ENCODE measurements at places on chromosomes 4 and X. TPM values are rescaled to one million over a fixed set of nuclear protein-coding genes. Genes with fewer than 3 reads are reported as not detected.
A peak's percentile ranks its signal among the peaks of the same experiment; 100 is the strongest.

DNA sequence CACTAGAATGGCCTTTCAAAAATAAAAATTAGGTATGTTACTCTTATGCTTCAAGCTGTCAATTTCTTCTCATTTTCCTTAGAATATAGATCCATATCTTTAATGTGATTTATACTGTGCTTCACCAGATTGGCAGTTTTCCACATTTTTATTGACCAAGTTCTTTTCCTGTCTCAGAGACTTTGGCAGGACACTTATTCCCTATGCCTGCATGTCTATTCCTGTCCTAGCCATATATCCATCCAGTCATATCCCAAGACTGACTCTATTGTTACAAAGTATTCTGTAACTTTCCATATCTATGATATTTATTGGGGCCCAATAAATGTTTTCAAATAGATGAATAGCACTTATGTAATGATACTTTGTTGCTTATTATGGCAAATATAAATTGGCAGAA lies 450.7 kb downstream of the GASK1B start:
- DNase-seq: no peak

GRCh38 chrX:132740316-132741123 lies 217.9 kb downstream of the HS6ST2 start:
- no peak for DNase-seq

ATP2B3 gene
- not detected for total RNA-seq

GABRG1 gene
- not detected for total RNA-seq

NPNT gene
- total RNA-seq: not detected

- DNase-seq: no peak
Measured at GRCh38 chr4:182250446-182250845, 7.2 kb downstream of the TENM3 start.

DNA sequence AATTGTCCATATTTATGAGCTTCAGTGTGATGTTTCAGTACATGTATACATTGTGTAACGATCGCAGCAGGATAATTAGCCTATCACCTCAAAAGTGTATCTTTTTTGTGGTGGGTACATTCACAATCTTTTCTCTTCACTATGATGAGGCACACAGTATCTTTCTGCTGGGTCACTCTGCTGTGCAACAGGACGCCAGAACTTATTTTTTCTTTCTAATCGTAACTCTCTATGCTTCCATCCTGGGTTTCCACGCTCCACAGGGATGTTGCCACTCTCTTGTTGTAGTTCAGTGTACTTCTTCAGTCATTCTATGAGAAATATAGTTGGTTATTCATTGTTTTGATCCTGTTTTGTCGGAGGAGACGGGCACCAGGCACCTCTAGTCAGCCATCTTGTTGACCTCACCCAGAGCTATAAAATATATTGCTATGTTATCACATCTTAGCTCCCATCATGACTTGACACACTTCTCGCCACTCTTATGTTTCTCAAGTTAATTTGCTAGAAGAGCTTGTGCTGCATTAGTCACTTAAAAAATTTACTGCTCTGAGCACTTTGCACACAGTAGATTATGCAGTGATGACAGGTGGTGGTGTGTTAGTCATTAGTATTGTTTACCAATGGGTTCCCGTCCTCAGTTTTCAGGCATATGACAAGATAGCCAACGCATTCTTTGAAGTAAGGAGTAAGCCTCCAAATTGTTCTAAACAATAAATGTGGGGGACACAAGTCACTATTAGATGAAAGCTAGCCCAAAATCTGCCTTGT lies 1002.7 kb upstream of the PCDH7 start:
- no peak for DNase-seq

GRCh38 chr4:17280261-17281018 lies 231.4 kb downstream of the QDPR start:
- DNase-seq: no peak

- DNase-seq: peak; percentile 52
Measured at GRCh38 chr4:184851200-184851541, 25.4 kb upstream of the ACSL1 start.

MTMR8 gene
- 5.8 TPM for total RNA-seq

GABRQ gene
- not detected for total RNA-seq

GRCh38 chr4:96315815-96316214 lies 475.9 kb downstream of the PDHA2 start:
- no peak for DNase-seq

DNA sequence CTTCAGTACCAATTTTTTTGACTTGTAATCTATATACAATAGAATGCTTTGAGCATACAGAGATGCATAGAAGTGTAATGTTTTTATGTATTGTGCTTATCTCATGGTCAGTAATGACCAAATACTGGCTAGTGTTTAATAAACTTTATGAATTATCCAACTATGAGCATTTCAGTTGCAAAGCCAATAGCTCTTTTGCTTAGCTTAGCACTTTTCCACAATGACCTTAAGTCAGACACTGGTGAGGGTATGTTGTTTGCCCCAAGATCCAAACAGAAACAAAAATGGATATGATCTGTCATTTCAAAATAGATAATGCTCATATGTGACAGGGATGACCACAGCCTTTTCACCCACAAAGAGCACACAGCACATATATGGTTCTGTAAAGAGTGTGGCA lies 393.0 kb downstream of the AFF2 start:
- DNase-seq: no peak

DNA sequence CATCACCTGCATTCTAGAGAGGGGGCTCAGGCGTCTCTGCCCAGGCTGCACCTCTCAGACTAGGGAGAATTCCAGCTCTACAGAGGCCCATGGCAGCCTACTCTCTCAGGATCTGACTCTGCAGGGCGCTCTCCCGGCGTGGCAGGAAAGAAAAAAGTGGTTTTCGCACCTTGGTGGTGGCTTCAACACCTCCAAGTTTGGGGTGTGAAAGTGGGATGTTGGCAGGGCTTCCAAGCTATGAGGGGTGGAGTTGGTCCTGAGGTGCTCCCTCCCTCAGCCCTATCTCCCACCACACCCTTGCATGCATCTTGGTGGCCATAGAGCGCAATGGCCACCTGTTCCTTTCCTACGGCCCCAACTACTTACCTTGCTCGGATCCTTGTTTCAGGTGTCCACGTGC lies 166.5 kb downstream of the VSIG4 start:
- no peak for DNase-seq

GRCh38 chr4:100284129-100284880 lies 94.0 kb upstream of the DDIT4L start:
- no peak for DNase-seq

- no peak for DNase-seq
Measured at GRCh38 chr4:116926631-116927295, 158.6 kb downstream of the TRAM1L1 start.
